ENCODE measurements at places on chromosomes 1 and 21.

GRCh38 chr1:43256675-43257570, 12.9 kb upstream of the TMEM125 start:
- DNase-seq, result no peak

- peak; percentile 36 for DNase-seq
Observed at GRCh38 chr1:95084317-95085176, 11.8 kb upstream of the ALG14 start.

- DNase-seq, result peak; percentile 49
Observed at GRCh38 chr1:174021591-174022079, 522 bp downstream of the RC3H1 start.

- no peak for DNase-seq
Observed at GRCh38 chr1:1083416-1084371, 9.6 kb upstream of the RNF223 start.

DNA sequence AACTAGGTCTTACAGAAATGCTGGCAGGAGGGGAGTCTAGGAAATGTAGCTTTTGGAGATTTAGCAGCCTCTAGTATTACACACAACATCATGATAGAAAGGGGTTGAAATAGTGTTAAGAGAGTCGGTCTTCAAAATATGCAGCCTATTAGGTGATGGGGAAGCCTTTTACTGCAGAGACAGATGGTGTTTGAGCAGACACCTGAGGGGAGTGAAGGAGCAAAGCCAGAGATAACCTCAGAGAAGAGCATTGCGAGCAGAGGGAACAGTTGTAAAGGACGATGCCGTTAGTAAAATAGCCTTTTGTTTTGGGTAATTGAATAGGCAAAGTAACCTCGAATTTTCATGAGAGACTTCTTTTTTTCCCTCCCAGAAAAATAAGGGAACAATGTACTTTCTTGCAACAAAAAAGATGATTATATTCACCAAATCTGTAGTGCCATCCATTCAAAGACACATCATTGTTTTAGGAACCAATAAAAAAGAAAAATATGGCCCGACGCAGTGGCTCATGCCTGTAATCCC, 66.3 kb upstream of the KIF1B start:
- DNase-seq, result no peak

- no peak for DNase-seq
Observed at GRCh38 chr1:3821004-3821403, 24.7 kb upstream of the LRRC47 start.

DNA sequence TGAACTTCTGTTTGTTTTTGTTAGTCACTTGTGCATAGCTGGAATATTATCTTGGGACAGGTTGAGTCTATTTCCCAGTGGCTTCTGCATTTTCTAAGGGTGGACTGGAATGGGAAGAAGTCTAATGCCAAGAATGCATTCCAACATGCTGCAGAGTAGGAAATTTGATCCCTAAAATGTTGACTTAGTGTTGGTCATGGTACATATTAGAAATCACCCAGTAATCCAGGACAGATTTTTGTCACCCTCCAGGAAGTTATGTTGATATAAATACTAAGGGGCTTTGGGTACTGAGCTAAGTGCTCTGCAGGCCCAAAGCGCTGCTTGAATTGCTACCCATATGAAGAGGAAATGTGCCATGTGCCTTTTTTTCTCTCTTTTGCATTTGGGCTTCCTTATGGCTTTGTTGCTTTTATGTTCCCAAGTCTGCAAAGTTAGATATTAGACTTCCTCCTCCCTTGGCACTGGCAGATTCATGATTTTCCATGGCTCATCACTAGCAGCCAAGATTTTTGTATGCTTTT, 10.0 kb downstream of the ARID1A start:
- no peak for DNase-seq

- DNase-seq, result no peak
Observed at GRCh38 chr1:62184336-62184735, 10.3 kb upstream of the L1TD1 start.

DNA sequence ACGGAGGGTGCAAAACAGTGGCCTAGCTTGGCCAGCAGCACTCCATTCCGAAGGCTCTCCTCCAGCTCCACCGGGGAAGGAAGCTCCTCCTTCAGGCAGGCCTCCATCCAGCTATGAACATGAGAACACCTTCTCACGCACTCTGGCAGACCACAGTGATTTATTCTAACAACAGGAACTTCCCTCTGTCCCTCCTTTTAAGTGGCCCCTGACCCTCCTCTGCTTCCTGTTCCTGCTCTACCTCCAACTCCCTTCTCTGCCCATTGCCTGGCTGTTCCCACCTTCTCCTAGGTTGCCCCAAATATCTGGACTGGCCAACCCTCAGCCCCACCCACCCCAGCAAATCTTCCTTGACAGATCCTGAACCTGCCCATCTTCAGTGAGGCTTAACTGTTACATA, 5.9 kb downstream of the IQGAP3 start:
- DNase-seq, result no peak

- no peak for DNase-seq
Observed at GRCh38 chr1:170872663-170873062, 62.7 kb upstream of the MROH9 start.

GRCh38 chr1:21005466-21006239, 171.0 kb downstream of the EIF4G3 start:
- no peak for DNase-seq

GRCh38 chr1:104592926-104593325, 843.2 kb downstream of the AMY1C start:
- DNase-seq, result no peak
